Activated CD4-positive, alpha-beta T cell treated with anti-CD3 and anti-CD28 coated beads, Interleukin-2, amount 10 ng/mL, durations not matched to agents 24 days and 14 days (primary cell): ENCODE measurements at places on chromosomes 13 and 19. TPM values are rescaled to one million over a fixed set of nuclear protein-coding genes. Genes with fewer than 3 reads are reported as not detected.

- DNase-seq, result no peak
Measured at GRCh38 chr13:95289020-95289444, 12.2 kb downstream of the ABCC4 start.

GRCh38 chr13:48993150-48993549, 17.4 kb downstream of the FNDC3A start:
- no peak for DNase-seq

DNA sequence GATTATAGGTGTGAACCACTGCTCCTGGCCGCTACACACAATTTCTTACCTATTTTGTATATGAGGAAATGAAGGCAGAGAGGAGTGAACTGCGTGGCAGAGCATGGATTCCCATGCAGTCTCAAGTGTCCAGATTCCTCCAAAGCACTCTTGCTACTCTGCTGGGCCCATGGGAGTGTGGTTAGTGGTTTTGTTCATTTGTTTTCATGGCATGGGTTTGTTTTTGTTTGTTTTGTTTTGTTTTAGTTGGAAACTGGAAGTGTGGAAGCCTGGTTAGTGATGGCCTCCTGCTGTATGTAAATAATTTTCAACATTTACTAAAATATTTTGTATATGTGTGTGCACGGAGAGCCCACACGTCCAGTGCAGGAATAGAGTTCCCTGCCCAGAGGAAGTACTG, 61.3 kb upstream of the LRCH1 start:
- DNase-seq, result no peak

The ZNF121 gene
- 63.9 and 69.4 TPM in 2 replicates for total RNA-seq

The LRRC63 gene
- total RNA-seq, result 0.26 and 0.40 TPM in 2 replicates

DNA sequence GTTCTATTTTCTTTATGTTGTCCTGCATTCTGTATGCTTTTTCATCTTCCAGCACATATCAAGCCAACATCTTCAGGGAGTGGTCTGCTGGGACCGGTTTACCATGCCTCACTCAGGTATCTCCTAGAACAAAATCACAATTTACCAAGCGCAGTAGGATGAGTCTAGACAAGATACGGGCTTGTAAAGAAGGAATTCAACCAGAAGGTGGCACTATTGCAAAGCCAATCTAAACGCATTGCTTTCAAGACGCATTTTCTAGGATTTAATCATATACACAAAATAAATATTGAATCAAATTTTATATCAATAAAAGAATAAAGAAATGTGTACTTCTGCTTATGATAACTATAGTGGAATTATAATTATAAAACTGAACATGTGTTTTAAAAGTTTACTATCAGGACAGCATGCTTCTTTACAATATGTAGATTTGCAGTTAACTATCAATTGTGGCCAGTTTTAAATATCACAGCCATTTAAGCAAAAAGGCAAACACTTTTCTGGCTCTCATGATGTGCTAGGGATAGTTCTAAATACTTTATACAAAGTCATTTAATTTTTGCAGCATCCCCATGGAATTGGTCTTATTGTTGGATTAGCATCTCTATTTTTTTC, 16.1 kb upstream of the TPP2 start:
- DNase-seq, result peak; percentile 85

The IRS2 gene
- 3.2 and 3.5 TPM in 2 replicates for total RNA-seq

DNA sequence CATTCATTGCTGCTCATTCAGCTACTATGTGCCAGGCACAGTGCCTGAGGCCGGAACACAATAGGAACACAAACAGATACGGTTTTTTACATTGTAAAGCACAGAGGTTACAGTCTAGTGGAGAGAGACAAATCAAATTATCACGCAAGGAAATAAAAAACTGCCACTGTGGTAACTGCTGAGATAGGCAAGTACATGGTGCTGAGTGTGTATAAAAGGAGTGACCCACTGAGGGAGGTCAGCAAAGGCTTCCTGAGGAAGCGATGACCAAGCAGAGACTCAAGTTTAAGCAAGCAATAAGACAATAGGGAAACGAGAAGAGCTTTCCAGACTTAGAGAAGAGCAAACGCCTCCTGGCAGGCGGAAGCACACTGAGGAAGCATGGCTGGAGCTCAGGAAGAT, 56.4 kb downstream of the NUFIP1 start:
- no peak for DNase-seq

DNA sequence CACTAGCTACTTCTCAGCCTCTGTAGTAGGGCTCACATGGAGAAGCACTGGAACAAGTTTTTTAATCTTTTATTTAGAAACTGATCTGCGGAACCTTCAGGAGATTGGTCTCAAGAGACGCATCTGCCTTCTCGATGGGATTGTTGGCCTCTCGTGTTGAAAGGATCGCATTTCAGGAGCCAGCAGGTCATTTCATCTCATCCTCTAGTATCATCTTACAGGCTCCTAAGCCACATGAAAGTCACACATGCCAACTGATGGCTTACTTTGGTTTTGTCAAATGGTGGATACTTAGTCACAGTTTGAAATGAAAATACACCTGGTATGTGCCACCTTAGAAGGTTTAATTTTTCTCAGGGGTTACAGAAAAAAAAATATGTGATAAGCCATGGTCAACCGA, 1703.6 kb downstream of the EFNB2 start:
- no peak for DNase-seq

- DNase-seq, result no peak
Measured at GRCh38 chr19:18903156-18904037, 7.4 kb upstream of the CERS1 start.

GRCh38 chr13:45496942-45497341, 32.2 kb downstream of the COG3 start:
- no peak for DNase-seq

- DNase-seq, result no peak
Measured at GRCh38 chr19:1817553-1818179, 5.6 kb upstream of the ATP8B3 start.

- no peak for DNase-seq
Measured at GRCh38 chr13:79098596-79098995, 307.5 kb downstream of the RBM26 start.

- no peak for DNase-seq
Measured at GRCh38 chr13:102293723-102294122, 108.1 kb downstream of the FGF14 start.

The PSG3 gene
- not detected in 2 replicates for total RNA-seq

DNA sequence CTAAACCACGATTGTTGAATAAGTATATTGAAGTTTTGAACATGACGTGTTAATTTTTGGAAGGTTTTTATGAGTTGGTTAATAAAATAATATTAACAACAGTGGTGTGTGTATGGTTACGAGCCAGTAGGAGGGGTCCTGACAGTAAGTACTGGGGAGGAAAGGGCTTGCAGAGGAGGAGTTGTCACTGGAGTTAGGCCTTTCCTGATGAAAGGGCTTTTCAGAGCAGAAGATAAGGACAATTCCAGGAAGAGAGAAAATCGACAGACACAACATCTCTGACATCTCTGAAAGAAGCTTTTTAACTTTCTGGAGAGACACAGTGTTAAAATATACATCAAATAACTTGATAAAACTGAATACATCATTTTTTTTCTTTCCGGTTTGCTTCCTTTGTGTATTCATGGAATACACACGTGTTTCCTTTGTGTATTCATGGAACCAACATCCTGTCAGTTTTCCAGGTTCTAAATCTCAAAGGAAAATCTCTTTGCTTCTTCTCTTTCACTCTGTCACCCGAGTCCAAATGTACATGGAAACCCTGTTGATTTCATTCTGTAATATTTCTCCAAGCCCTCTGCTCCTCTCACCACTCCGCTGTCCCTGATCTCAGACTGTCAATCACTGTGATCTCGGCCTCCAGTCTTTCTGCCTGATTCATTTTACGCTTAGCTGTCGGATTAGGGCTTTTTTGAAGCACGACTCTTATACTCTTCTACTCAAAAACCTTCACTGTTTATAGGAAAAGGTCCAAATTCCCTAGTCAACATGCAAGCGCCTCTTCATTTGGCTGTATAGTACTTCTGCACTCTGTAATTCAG, 374.4 kb downstream of the DLEU7 start:
- DNase-seq, result no peak

- no peak for DNase-seq
Measured at GRCh38 chr13:69180034-69180433, 927.6 kb upstream of the ATXN8OS start.

- DNase-seq, result no peak
Measured at GRCh38 chr19:51086153-51086850, 3.6 kb upstream of the KLK14 start.

The C13orf42 gene
- total RNA-seq, result not detected in 2 replicates

GRCh38 chr19:47111006-47111621, 2.5 kb downstream of the ZC3H4 start:
- DNase-seq, result peak; percentile 85

The ZNF135 gene
- total RNA-seq, result 0.05 TPM in 1 of 2 replicates, not detected in the other

The LRG1 gene
- total RNA-seq, result 0.24 and 0.40 TPM in 2 replicates

- no peak for DNase-seq
Measured at GRCh38 chr19:33500586-33500985, 21.0 kb downstream of the PEPD start.

DNA sequence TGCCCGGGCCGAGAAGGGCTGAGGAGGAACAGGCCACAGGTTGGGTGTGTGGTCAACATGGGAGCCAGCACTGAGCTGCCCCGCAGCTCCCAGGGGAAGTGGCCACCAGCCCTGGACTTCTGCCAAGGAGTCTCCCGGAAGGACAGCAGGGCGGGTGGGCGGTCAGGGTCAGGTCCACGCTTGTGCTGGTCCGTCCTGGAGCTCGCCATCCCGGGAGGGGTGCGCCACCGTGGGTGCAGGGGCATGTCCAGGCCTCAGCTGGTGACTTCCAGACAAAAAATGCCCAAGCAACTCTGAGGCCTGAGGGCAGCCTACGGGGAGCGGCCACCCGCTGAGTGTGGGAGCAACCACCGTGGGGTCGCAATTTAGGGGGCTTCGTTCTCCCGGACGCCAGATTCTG, 21.4 kb upstream of the SLC15A1 start:
- DNase-seq, result no peak

The RNF225 gene
- total RNA-seq, result 0.54 and 1.1 TPM in 2 replicates

The ZNF730 gene
- total RNA-seq, result 0.68 and 0.85 TPM in 2 replicates

DNA sequence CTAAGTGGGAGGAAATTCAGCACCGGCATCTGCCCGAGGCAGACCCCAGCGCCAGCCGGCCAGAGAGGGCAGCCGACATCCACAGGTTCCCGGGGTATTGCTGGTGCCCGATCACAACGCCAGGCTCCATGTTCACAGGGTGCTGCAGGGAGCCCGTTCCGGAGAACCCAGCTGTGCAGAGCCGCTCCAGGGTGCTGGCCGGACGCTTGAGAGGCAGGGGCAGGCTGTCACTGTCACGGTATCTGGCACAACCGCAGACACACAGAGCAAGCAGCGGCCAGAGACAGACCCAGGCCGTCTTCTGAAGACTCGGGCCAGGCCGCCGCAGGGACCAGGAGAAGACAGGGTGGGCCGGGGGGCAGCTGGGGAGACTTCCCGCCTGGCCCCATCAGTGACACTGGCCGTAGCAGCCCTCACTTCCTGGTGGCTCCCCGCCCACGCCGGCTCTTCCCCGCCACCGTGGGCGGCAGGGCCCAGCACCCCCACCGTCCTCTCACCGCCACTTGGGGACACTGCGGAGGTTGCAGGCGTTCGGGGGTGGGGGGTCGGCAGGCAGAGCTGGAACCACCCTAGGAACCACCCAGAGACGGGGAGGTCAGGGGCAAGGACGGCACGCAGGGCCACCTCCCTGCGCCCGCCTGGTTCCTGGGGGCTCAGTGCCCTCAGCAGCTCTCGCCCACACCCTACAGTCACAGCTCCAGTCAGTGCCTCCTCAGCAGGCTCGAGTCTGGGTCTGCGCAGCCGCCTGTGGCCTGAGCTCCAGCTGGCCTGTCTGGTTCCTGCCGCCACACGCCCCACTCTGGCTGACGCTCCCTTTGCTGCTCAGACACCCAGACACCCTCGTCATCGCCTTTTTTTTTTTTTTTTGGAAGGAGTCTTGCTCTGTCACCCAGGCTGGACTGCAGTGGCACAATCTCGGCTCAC, 3.8 kb downstream of the RNF126 start:
- no peak for DNase-seq

The CERS1 gene
- total RNA-seq, result 0.14 and 0.23 TPM in 2 replicates

GRCh38 chr13:41848435-41849255, 112.3 kb downstream of the VWA8 start:
- DNase-seq, result no peak

The GADD45GIP1 gene
- 32.4 and 34.4 TPM in 2 replicates for total RNA-seq

The PPM1N gene
- total RNA-seq, result 1.3 and 1.9 TPM in 2 replicates
